ENCODE measurements at places on chromosomes 1 and 21.
A peak's percentile ranks its signal among the peaks of the same experiment; 100 is the strongest.

DNA sequence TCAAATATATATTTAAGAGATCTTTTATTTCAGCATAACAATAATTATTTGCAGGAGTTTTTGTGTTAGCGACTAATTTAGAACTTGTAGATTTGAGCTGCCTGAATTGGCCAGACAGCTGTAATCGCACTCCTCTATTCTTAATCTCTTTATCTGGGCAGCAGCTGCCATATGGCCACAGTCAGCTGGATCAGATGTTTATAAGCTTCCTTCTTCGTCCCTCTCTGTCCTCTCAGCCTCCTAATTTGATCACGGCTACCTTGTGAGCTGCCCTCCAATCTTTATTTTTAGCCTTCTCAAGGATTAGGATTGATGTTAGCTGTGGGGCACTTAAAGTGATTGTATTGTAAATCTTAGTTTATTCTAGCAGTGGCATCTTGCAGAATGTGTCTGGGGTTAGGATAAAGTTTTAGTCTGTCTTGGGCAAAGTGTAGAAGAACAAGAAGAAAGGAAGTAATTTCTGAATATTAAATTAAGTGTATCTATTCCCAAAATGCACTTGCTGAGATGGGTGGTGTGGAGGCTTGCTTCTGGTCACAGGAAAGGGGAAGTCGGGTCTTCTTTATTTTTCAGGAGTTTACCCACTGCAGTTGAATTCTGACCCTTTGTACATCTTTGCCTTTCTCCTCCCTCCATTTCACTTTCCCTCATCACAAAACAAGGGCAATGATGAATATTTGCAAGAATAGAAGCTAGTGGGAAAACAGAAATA, 1.1 kb downstream of the ZBTB18 start:
- no peak for DNase-seq

DNA sequence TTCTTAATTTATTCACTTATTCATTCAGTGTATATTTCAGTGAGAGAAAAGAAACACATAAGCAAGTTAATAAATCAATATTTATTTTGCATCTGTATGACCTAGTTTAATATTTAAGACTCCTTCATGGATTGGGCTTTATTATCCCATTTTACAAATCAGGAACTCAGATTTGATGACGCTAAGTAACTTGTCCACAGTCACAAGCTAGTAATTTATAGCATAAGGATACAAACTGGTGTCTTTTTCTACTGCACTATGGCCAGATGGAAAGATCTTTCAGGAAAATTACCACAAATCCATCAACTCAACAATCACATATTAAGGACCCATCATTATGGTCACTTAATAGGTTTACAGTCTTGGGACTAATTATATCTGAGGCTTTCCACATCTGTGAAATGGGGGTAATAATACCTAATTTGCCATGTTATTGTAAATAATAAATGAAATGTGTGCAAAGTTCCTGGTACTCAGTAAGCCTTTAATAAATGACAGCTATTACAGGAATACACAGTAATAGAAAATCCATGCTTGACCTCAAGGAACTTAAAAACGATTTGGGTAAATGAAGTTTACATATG, 13.3 kb downstream of the CDKN2C start:
- no peak for DNase-seq

GRCh38 chr1:213921712-213922111, 66.1 kb upstream of the PROX1 start:
- no peak for DNase-seq

DNA sequence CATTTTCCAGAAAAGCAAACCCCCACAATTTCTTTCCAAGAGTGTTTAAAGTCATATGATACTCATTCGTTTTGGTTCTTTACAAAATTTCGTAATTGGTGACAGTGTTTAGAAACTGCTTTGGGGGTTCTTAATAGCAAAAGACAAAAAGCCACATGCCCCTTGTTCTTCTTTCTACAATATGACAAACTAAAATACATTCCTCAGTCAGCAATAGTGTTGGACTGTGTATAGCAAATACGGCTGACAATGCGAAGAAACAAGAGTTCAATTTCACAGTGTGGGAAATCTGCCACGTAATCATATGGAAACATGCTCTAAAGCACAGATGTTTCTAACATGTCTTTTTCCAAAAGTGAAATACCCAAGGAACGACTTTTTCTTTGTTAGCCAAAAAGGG, 7.6 kb upstream of the IFNAR1 start:
- no peak for DNase-seq

- DNase-seq = no peak
Measured at GRCh38 chr1:211647711-211648121, 27.7 kb downstream of the NEK2 start.

GRCh38 chr1:87999852-88000251, 671.2 kb downstream of the LMO4 start:
- no peak for DNase-seq

DNA sequence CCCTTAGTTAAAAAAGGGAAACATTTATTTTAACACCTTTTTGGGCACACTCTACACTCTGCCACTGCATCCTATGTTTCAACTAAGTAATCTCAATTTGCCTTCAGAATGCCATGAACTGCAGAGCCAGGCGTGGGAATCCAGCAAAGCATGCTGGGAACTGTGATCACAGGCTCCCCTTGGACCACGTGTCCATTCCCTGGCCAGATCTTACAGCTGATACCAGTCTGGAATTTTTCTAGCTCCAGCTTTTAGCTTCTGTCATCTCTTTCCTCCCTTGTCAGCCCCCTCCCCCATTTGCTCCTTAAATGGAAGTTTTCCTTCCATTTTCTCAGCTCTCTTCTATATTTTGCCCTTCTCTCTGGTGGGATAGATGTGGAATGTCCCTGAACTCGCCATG, 29.4 kb downstream of the RCSD1 start:
- DNase-seq = no peak

- no peak for DNase-seq
Measured at GRCh38 chr1:193448682-193449461, 262.5 kb upstream of the B3GALT2 start.

DNA sequence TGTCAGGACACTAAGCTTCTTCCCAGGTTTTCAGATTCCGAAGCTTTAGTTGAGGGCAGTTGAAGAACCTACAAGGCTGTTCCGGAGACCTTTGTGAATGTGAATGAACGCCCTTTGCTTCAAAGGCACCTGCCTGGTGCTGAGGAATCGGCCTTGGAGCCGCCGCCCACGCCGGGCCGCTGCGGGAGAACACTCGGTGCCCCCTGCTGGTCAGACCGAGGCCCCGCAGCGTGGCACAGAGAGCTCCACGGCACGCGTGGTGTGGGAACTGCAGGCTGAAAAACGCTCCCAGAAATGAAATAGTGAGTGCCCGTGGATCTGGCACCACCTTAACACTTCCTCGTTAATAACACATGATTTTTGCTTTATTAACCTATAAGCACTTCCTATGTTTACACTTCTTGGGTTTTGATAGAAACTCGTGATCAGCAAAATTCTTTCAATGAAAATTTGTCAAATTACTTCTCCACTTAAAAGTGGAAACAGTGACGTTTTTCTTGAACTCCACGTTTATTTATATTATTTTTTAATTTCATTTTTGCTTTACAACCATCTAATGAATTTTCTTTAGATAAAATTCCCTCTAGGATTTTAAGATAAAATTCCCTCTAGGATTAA, 460.6 kb downstream of the DSCAM start:
- peak; percentile 14 for DNase-seq

GRCh38 chr1:168760241-168760640, 31.2 kb upstream of the DPT start:
- no peak for DNase-seq

DNA sequence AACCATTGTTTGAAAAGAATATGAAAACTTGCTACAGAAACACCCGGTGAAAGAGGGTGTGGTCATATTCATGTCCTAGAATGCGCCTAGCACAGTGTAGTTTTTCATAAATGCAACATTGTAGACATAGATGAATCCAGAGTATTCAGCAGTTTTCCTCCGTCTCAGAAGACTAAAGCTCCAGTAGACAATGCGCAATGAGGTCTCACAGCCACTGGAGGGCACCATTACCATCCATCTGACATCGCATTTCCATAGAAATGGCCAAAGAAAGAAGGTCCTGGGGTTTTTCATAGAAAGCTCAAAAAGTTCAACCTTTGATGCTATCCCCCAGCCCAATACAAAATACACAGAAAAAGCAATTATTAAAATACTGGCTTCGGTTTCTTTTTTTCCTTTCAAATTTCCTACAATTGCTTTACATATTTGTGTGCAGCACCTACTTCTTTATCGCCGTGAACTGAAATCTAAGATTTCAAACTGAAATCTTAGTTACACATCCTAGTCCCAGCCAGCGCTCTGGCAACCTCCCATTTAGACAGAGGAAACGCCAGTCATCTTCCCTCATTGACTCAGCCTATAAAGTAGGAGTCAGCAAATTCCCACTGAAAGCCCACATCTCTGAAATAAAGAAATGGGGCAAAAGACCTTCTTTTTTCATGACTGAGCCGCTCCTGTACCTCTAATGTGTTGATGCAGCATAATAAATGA, 3.9 kb upstream of the CD58 start:
- DNase-seq = peak; percentile 52

DNA sequence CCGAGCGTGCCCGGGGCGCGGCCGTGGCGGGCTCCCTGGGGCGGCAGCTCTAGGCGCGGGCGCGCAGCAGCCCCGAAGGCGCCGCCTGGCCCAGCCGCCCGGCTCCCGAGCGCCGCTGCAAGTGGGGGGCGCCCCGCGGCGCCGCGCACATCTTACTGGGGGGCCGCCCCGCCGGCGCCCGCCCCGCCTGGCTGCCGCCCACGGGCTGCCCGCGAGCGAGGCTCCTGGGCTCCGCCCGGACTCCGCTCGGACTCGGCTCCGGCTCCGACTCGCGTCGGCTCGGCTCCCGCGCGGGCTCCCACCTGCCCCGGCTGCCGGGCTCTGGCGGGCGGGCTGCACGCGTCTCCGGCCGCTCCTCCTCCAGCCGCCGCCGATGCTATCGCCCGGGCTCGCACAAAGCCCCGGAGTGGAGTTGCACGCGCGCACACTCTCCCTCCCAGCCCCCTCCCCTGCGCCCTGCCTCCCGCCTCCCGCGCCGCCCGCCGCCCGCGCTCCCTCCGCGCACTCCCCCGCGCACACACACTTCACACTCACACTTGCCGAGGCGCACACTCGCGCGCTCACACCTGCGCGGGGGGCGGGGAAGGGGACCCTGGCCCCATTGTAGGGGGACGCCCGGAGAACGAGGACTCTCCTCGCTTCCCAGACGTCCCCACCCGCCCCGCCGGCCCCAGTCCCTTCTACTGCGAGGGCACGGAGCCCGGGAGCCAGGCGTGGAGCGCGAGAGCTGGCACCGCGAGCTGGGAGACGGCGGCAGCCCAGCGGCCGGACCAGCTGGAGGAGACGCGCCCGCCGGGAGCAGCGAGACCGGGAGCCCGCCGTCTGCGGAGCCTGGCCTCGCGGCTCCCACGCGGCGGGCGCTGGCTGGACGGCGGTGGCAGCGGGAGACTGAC, at the start of gene GRIK3:
Gene GRIK3, minus strand, starts transcription at position 395 of the 893 bp plus-strand sequence. CDS start 407 bp downstream, outside the sequence.
- DNase-seq = no peak

DNA sequence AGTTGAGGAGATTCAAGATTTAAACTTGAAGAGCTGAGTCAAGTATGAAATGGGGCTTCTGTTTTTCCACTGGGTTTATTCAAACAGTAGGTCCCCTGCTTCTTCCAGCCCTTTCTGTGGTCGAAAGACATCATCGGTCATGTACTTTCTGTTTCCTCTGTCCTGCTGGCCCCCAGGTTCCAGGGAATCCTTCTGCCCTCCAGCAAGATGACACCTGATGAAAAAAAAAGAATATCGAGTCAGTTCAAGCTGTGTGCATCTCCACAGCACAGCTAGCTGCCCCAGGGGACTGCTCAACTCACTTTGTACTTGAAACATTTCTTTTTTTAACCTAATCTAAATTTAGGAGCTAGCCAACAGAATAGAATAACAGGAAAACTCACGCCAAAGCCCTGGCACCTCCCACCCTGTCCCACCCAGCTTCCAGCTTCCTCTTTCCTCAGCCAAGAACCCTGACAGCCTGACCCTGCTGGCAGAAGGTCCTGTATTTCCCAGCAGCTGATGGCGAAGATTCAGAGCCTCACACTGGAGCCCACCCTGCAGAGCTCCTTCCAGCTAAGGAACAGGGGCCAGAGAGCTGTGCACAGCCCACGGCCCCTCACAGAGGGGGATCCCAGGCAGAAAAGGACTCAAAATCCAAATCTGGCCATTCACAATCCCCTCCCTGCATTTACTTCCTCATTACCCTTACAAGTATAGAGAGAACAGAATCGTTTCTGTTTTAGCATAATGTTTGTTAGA, 176.5 kb downstream of the PSMG1 start:
- DNase-seq = no peak

DNA sequence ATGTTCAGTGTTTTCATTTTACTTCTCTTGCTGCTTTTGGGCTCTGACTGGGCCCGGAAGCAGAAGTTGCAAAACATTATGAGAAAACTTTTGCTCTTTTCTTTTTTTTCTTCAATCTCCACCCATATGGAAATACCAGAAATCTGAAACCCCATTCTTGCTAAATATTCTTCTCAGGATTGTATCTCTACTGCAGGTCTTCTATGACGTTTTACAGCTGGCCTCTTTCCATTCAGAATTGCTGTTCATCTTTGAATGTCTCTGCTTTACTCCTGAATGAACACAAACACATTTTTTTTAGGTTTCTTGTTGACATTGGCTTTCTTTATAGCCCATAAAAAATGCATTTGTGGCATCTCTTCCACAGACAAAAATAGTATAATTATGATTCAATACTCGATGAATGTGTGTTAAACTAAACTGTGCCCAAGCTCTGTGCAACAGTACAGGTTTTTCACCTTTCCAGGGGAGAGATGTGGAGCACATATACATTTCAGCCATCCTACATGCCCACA, 18.8 kb downstream of the PTPRC start:
- peak; percentile 61 for DNase-seq

GRCh38 chr21:40049931-40050290, 182.7 kb downstream of the PCP4 start:
- DNase-seq = no peak

DNA sequence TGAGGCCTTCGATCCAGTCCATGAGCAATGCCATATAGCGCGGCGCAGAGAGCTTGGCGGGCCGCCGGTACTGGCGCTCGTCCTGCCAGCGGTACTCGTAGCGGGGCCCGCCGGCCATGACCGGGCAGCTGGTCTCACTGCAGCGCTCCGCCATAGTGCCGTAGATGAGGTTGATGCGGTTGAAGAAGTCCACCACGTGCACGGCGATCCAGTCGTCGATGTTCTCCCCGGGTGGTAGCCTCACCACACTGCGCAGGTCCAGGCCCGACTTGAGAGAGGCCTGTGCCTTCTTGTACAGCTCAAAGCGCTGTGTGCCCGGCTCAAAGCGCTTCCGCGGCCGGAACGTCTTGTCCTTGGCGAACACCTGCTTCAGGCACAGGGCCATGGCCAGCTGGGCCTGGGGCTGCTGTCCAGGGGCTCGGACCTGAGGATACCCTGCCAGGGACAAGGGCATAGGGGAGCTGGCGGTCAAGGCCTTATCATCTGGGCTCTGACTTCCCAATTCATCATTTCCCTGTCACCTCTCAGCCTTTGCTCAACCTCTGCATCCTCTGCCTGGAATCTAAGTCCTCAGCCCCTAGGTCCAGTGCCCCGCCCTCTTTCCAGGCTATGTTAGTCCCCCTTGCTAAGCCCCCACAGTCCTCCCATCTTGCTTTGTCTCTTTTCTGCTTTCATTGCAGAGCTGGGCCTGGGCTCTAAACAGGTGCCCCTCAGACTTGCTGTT, 3.5 kb downstream of the MOB3C start:
- no peak for DNase-seq

- no peak for DNase-seq
Measured at GRCh38 chr1:28281608-28282425, 22.5 kb downstream of the SESN2 start.

GRCh38 chr1:171019971-171020370, 70.7 kb upstream of the FMO3 start:
- DNase-seq = no peak
